Right lobe of liver (tissue), 6 donors: ENCODE measurements at places on chromosomes 1 and 21.
A peak's percentile ranks its signal among the peaks of the same experiment; 100 is the strongest.

DNA sequence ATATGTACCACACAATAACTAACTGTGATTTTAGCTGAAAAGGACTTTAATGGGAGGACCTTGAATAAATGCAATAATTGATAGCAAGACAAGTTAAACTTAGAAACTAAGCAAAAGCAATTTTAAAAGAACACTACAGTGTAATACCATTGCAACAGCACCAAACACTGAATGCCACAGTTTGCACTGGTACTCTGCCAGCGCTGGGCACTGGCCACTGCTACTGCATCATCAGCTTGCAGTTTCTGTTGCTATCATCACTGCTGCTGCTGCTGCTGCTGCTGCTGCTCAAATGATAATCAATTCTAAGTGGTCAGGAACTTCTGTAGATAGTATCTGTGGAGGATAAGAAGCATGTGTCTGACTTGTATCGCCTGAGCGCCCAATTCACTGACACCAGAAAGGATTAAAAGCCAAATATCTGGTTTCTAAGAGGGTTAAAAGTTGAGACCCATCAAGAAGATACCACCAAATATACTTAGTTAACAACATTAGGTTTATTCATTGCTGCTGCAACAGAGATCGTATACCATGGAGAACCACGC, 306.9 kb downstream of the LRRC40 start:
- H3K27ac ChIP-seq = no peak overlapping the region
- no peaks in the 10 kb centered on the region for H3K36me3 ChIP-seq
- H3K4me3 ChIP-seq = no peak overlapping the region
- no peaks in the 10 kb centered on the region for H3K27me3 ChIP-seq
- no peaks in the 10 kb centered on the region for H3K4me1 ChIP-seq
- DNase-seq = no peak

DNA sequence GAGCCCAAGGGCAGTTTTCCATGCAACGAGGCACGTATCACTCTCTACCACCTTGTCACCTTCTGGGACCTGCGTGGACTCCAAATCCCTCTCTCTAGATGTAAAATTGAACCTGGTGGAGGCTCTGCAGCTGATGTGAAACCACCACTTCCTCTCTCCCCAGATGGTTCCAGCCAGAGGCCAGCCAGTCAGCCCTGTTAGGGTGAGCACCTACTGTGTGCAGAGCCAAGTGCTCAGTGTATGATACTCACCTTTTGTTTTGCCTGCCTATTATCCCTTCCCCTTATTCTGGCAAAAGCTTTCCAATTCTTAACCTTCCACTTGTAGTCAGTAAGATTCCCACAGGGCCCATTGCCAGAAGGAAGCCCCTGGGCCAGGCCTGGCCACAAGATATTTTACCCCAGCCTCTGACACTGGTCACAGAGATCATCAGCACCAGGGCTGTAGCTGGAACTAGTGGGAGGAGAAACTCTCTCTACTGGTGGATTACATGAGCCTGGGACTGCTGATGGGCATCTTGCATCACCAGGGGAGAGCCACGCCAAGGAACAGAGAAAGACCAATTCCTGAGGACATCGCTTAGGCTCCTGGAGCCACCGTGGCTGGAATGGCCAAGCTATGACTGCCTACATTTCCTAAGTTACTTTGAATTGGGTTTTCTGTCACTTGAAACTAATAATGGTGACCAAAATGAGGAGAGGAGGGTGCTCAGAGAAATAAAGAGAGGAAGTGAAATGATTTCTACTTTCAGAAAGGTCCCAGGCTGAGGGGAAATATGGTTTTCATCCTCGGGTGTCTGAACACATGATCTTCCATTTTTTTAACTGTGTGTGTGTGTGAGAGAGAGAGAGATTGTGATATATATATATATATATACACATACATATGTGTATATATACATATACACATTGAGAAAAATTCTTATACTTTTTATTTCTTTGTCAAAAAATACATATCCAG, 26.6 kb upstream of the RD3 start:
- H3K36me3 ChIP-seq = no peaks in the 10 kb centered on the region
- H3K27me3 ChIP-seq = no peaks in the 10 kb centered on the region
- H3K4me1 ChIP-seq = peaks cover 83% of the 10 kb centered on the region
- DNase-seq = peak; percentile 57
- peak overlapping the region; percentile 63 for H3K27ac ChIP-seq

DNA sequence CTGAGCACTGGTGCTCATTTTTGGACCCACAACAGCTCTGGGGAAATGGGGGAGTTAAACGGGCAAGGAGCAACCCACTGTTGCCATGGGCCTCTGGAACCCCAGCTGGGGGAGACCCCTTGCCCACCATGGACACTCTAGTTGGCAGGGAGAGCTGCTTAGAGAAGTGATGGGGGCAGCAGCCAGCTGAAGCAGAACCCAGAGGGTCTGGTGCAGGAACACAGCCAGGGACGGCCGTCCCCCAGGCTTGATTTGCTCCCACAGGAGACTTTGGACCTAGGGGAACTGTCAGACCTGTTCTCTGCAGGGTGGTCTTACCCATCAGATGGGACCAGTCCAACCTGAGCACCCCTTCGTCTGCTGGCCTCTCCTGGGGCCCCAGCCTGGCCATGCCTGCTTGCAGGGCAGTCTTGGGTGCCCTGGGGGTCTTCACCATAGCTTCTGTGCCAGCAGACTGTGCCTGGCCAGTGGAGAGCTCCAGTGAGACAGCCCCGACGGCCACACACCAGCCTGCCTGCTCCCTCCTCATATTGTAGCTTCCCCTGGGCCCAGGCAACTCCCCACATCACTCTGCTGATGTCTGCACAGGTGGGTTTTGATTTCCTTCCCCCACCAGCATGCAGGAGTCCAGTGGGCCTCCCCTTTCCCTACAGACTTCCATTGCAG, 11.3 kb downstream of the SPATC1L start:
- H3K4me3 ChIP-seq = no peak overlapping the region
- no peaks in the 10 kb centered on the region for H3K4me1 ChIP-seq
- no peaks in the 10 kb centered on the region for H3K36me3 ChIP-seq

DNA sequence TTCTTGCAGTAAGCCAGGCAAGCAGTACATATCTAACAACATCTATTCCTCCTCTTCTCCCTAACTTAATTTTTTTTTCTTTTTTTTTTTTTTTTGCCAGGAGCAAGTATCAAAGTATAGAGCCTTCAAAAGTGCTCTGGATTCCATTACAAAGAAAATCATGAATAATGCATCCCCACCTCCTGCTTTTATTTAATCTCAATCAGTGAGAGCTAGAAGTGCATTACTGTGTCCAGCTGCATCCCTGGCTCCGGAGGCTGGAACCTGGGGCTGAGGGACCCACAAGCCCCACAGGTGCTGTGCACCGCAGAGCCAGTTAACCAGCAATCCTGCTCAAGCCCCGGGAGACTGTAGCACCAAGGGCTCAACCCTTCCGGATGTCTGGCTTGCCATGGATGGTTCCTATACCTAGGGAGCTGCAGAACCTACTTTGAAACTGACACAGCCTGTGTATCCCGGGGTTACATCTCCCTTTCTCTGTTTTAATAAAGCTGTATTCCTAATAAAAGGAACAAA, 455.9 kb upstream of the RUNX1 start:
- no peaks in the 10 kb centered on the region for H3K4me1 ChIP-seq
- H3K4me3 ChIP-seq = no peak overlapping the region
- no peaks in the 10 kb centered on the region for H3K27me3 ChIP-seq
- DNase-seq = no peak
- H3K27ac ChIP-seq = no peak overlapping the region
- H3K36me3 ChIP-seq = no peaks in the 10 kb centered on the region

DNA sequence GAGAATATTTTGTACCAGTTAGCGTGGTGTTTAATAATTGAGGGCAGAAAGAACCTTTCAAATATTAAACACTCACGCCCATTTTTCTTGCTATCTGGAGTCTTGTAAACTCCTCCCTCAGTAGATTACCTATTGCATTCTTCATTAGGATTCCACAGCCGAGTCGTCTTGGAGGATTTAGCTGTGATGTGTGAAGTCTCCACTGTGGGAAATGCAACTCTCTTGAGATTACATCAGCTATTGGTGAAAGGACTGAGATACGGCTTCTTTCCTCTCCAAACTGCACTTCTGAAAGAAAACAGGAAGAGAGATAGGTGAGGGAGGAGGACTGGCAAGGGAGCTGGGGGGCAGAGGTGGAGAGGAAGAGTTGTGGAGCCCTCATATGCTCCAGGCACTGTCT, 36.1 kb downstream of the ACTA1 start:
- no peak overlapping the region for H3K27ac ChIP-seq
- H3K36me3 ChIP-seq = no peaks in the 10 kb centered on the region
- no peaks in the 10 kb centered on the region for H3K27me3 ChIP-seq
- H3K4me1 ChIP-seq = no peaks in the 10 kb centered on the region

- no peak overlapping the region for H3K27ac ChIP-seq
- no peaks in the 10 kb centered on the region for H3K4me1 ChIP-seq
- no peak overlapping the region for H3K4me3 ChIP-seq
Measured at GRCh38 chr1:230421481-230421880, 4.7 kb downstream of the PGBD5 start.

- no peak overlapping the region for H3K27ac ChIP-seq
- no peaks in the 10 kb centered on the region for H3K4me1 ChIP-seq
- H3K36me3 ChIP-seq = no peaks in the 10 kb centered on the region
- no peak overlapping the region for H3K4me3 ChIP-seq
Measured at GRCh38 chr1:184836141-184836540, 81.5 kb upstream of the EDEM3 start.

DNA sequence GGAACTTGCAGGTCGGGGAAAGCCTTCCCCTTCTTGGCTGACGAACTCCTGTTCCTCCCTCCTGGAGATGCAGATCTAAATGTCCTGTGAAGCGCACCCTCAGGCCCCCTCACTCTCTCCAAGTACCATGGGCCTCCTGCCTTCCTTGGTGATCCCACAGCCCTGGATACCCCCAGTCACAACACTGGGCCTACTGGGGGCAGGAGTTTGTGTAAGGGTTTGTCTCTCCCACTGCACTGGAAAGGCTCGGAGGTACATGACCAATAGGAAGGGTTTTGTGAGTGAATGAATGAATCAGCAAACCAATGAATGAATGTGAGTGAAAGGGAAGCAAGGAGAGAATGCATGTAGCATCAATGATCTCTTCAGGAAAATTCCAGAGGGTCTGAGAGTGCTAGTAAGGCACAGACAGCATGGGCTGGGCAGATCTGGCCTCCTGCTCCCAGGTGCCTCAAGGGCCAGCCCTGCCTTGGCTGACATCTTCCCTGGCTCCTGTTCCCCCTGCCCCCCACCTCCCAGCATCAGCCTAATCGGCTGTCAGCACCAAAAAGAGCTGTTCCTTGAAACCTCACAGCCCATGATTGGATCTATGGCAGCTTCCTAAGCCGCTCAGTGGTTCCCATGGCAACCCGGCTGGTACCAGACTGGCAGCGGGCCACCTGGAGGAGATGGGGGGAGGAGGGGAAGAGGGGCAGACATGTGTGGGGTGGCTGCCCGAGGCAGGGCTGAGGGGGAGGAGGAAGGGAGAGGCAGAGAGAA, 95.8 kb downstream of the VWA5B1 start:
- no peak for DNase-seq
- no peak overlapping the region for H3K4me3 ChIP-seq
- H3K27ac ChIP-seq = no peak overlapping the region
- no peaks in the 10 kb centered on the region for H3K27me3 ChIP-seq

DNA sequence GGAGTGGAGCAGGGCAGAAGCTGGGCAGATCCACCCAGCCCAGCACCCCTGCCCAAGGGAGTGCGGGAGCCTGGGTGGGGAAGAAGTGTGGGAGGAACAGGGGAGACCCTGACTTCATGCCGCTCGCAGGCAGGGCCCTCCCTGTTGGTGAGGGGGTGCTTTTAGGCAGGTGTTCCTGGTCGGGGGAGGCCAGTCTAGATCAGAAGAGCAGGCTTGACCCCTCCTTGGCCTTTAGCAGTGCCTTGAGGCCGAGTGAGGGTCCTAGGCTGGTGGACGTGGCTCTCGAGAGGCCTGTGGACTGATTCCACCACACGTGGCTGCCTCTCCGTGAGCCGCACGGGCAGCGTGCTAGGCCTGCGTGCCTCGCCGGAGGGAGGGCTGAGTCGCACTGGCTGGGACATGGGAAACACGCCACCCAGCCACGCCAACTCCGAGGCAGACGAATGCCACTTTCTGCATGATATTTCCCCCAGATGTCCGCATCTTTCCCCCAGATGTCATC, 19.4 kb upstream of the COL18A1 start:
- H3K36me3 ChIP-seq = no peaks in the 10 kb centered on the region
- H3K4me1 ChIP-seq = no peaks in the 10 kb centered on the region
- DNase-seq = peak; percentile 40
- H3K4me3 ChIP-seq = no peak overlapping the region

DNA sequence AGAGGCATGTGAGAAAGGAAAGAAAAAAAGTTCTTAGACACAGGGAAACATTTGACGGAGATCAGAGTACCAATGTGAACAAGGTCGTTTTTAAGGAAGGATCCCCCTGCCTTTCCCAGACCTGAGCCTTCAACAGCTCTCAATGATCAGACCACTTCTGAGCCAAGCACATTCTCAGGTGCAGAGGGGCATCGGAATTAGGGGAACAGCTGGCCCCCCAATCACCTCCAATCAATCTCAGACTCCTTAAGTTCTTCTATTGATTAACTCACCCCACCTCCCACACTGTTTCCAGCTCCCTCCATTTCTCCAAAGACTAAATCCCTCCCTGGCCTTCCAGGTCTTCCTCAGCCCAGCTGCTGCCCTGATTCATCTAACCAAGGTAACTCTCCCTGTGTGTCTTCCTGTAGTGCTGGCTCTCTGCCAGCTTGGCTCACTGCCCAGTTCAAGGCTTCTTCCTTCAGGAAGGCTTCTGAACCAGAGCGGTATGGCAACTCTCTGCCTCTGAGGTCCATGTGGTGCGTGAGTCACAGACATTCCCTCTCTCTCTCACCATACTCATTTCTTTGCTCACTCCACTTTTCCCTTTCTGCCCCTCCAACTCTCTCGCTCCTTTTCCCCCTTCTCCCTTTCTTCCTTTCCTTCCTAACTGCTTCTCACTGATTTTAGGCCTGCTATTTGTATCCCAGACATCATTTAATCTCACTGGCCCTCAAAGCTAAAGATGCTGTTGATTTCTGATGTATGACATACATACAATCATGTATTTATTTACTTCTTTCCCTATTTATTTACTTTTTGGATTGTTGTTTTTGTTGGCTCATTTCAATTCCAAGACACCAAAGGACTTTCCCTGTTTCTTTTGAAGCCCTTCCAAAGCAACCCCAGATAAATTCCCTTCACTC, 18.1 kb downstream of the CFAP45 start:
- H3K4me1 ChIP-seq = no peaks in the 10 kb centered on the region
- no peak overlapping the region for H3K4me3 ChIP-seq
- no peaks in the 10 kb centered on the region for H3K36me3 ChIP-seq
- H3K27me3 ChIP-seq = no peaks in the 10 kb centered on the region
- DNase-seq = peak; percentile 78

- H3K27ac ChIP-seq = no peak overlapping the region
- no peak overlapping the region for H3K4me3 ChIP-seq
- H3K27me3 ChIP-seq = peaks cover 38% of the 10 kb centered on the region
- no peaks in the 10 kb centered on the region for H3K36me3 ChIP-seq
- DNase-seq = no peak
Measured at GRCh38 chr1:218166268-218166945, 118.7 kb upstream of the RRP15 start.

GRCh38 chr1:93463960-93464359, 16.0 kb downstream of the FNBP1L start:
- no peaks in the 10 kb centered on the region for H3K4me1 ChIP-seq
- no peaks in the 10 kb centered on the region for H3K36me3 ChIP-seq
- H3K27ac ChIP-seq = no peak overlapping the region
- H3K4me3 ChIP-seq = no peak overlapping the region
- H3K27me3 ChIP-seq = no peaks in the 10 kb centered on the region
